Ovary (tissue), 10 donors: ENCODE measurements at places on chromosomes 16 and 17. TPM values are rescaled to one million over a fixed set of nuclear protein-coding genes. Genes with fewer than 3 reads are reported as not detected.
A peak's percentile ranks its signal among the peaks of the same experiment; 100 is the strongest.

The MYH3 gene
- 3.6 TPM for total RNA-seq

The NARF gene
- 39.7 TPM for total RNA-seq

The BRIP1 gene
- total RNA-seq = 1.4 TPM

The KIAA0753 gene
- 24.8 TPM for total RNA-seq

The KRTAP9-4 gene
- total RNA-seq = not detected

The MAP2K6 gene
- 2.3 TPM for total RNA-seq

The TUBB3 gene
- total RNA-seq = 0.73 TPM

- DNase-seq = no peak
- peak overlapping the region; percentile 83 for H3K4me3 ChIP-seq
- no peaks in the 10 kb centered on the region for H3K27me3 ChIP-seq
- no peaks in the 10 kb centered on the region for H3K4me1 ChIP-seq
- no peaks in the 10 kb centered on the region for H3K36me3 ChIP-seq
Measured at GRCh38 chr17:49191409-49191916, 18.9 kb downstream of the GNGT2 start.

- DNase-seq = no peak
- no peaks in the 10 kb centered on the region for H3K27me3 ChIP-seq
Measured at GRCh38 chr16:143456-143855, 5.0 kb upstream of the NPRL3 start.

GRCh38 chr16:87874639-87875427 is 5.5 kb upstream of the SLC7A5 start:
- DNase-seq = no peak
- no peak overlapping the region for H3K4me3 ChIP-seq
- H3K27me3 ChIP-seq = no peaks in the 10 kb centered on the region
- H3K4me1 ChIP-seq = peaks cover 1% of the 10 kb centered on the region
- H3K36me3 ChIP-seq = no peaks in the 10 kb centered on the region

GRCh38 chr16:21647562-21648164 is 4.7 kb downstream of the IGSF6 start:
- H3K4me1 ChIP-seq = peaks cover 10% of the 10 kb centered on the region
- no peak for DNase-seq
- no peaks in the 10 kb centered on the region for H3K36me3 ChIP-seq
- no peak overlapping the region for H3K27ac ChIP-seq
- no peak overlapping the region for H3K4me3 ChIP-seq

DNA sequence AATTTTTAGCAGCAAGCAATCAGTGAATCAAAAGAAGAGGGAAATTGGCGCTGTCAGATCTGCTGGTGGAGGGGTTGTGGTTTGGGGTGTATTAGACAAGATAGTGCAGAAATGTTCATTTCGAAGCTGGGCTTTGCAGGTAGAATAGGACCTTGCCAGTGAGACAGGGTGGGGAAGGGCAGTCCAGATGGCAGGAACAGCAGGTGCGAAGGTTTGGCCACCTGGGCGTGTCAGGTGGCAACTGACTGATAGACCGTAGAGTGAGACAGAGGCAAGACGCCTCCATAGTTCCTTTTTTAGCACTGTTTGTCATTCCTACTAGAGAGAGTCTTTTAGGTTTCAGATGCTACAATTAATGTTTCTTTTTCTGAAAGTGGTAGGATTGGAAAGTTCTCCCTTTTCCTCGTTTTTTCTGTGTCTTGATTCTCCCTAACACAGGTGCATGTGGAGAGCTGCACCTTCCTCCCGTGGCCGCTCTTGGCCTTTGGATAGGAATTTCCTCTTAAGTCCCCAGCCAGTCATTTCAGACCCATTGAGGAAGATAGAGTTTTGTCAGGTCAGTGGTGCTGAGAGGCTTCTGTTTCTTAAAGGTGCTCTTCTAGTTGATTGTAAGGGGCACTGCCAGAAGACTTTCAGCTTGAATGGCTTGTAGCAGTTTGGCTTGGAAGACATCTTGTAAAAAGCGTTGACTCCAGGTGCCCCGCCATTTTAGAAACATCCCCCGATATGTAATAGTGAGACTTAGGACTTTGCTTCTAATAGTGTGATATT is 315.6 kb downstream of the SNX29 start:
- H3K27ac ChIP-seq = no peak overlapping the region
- H3K4me1 ChIP-seq = no peaks in the 10 kb centered on the region
- no peaks in the 10 kb centered on the region for H3K27me3 ChIP-seq
- no peak for DNase-seq
- H3K36me3 ChIP-seq = no peaks in the 10 kb centered on the region
- H3K4me3 ChIP-seq = no peak overlapping the region

DNA sequence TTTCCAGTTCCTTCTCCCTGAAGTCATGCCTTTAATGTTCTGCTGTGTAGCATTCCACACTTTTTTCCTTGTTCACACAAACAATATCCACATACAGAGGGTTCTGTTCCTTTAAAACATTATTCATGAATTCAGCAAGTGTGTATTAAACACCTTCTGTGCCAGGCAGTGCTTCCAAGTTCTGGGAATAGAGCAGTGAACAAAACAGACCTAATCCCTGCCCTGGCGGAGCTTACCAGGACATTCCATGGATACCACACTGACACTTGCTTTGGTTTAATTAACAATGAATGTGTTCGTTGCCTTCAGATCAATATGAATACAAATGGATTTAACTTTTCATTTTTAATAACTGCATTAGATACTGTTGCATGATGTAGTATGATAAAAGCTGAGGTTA is 57.9 kb upstream of the CLEC19A start:
- no peaks in the 10 kb centered on the region for H3K4me1 ChIP-seq
- H3K27ac ChIP-seq = no peak overlapping the region
- no peak for DNase-seq
- no peaks in the 10 kb centered on the region for H3K36me3 ChIP-seq
- no peaks in the 10 kb centered on the region for H3K27me3 ChIP-seq
- H3K4me3 ChIP-seq = no peak overlapping the region

DNA sequence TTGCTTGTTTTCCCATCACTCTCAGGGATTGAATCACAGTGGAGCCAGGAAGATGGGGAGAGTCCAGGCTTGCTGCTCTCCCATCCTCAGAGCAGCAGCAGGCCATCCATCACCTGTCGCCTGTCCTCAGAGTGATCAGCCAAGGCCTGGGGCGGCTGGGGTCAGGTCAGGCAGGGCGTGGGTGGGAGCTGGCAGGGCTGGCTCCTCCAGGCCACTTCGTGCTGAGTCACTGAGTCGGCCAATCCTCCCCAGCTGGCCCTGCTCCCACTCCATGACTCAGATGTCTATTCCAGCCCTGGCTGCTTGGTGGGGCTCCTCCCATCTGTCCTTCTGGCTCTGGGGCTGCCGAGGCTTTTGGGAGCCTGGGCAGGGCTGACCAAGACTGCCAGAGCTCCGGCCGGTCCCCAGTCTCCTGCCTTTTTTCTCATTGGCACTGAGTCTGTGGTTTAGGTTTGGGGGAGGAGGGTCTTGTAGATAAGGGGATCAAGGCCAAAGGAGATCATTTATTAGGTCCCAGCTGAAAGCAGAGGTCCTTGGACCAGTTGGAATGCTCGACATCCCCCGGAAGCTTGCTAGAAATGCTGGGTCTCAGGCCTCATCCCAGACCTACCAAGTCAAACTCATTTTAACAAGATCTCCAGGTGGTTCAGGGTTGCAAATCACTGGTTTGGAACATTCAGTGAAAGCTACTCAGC is 72.7 kb downstream of the ABCC1 start:
- no peak overlapping the region for H3K4me3 ChIP-seq
- H3K36me3 ChIP-seq = no peaks in the 10 kb centered on the region
- peak overlapping the region; percentile 38 for H3K27ac ChIP-seq
- H3K27me3 ChIP-seq = no peaks in the 10 kb centered on the region

DNA sequence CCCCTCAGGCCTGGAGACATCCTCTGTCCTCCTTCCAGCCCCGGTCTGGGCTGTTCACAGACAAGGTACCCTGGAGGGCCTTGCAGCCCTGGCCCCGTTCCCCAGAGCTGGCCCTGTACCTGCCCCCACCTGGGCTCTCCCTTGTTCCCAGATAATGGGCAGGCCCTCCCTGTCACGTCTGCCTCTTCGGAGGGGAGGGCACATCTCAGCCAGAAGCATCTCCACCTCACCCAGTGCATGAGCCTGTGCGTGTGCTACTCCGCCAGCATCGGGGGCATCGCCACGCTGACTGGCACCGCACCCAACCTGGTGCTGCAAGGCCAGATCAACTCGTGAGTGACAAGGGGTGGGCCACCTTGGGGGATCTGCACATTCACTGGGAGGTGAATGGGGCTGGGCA is 14.9 kb upstream of the FOXN1 start:
- H3K27ac ChIP-seq = no peak overlapping the region
- no peaks in the 10 kb centered on the region for H3K27me3 ChIP-seq
- H3K4me3 ChIP-seq = no peak overlapping the region

GRCh38 chr17:63232565-63233310 is 213.4 kb downstream of the CYB561 start:
- no peak for DNase-seq
- H3K27me3 ChIP-seq = no peaks in the 10 kb centered on the region
- H3K4me3 ChIP-seq = no peak overlapping the region
- H3K36me3 ChIP-seq = no peaks in the 10 kb centered on the region

- no peaks in the 10 kb centered on the region for H3K4me1 ChIP-seq
- no peaks in the 10 kb centered on the region for H3K27me3 ChIP-seq
- DNase-seq = no peak
- no peaks in the 10 kb centered on the region for H3K36me3 ChIP-seq
- no peak overlapping the region for H3K27ac ChIP-seq
- no peak overlapping the region for H3K4me3 ChIP-seq
Measured at GRCh38 chr16:65769776-65770438, 596.6 kb upstream of the CDH5 start.

DNA sequence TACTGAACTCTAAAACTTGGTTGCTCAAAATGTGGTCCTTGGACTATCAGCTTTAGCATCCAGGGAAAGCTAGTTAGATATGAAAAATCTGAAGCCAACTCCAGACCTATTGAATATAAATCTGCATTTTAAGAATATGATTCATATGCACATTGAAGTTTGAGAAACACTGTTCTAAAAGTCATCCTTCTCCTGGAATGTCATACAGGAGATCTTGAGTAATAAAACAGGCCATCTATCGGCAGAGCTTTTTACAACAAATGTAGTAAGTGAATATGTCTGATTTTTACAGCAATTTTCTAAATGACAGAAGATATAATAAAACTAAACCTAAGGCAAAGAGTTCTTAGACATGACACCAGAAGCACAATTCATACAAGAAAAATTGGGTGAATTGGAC is 140.4 kb downstream of the PMP22 start:
- H3K36me3 ChIP-seq = no peaks in the 10 kb centered on the region
- H3K27me3 ChIP-seq = no peaks in the 10 kb centered on the region
- no peak overlapping the region for H3K4me3 ChIP-seq
- H3K4me1 ChIP-seq = no peaks in the 10 kb centered on the region
- no peak overlapping the region for H3K27ac ChIP-seq

GRCh38 chr16:64654178-64654577 is 467.7 kb downstream of the CDH11 start:
- H3K27ac ChIP-seq = no peak overlapping the region
- DNase-seq = no peak
- no peaks in the 10 kb centered on the region for H3K27me3 ChIP-seq
- no peaks in the 10 kb centered on the region for H3K36me3 ChIP-seq

DNA sequence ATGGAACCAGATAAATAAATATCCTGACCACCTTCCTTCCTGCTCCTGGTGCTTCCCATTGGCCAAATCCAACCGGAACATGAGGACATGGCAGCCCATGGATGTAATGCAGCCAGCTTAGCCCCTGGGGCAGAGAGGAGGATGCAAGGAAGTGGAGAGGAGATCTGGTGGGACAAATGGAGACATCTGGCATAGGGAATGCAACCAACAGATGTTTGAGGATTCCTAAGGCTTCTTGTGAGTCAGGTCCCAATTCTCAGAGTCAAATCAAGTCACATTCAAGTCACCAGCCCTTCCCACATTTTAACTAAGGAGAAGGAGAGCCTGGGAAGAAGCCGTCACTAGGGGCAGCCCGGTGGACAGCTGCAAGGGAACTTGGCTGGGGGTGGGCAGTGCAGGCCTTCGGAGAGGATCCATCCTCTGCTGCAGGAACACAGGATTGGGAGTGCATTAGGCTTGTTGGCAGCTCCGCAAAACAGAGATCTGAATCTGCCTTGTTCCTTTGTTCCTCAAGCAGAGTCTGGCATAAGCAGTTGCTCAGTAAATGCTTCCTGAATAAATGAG is 62.8 kb upstream of the HS3ST2 start:
- no peaks in the 10 kb centered on the region for H3K36me3 ChIP-seq
- H3K27me3 ChIP-seq = no peaks in the 10 kb centered on the region
- H3K4me3 ChIP-seq = no peak overlapping the region

DNA sequence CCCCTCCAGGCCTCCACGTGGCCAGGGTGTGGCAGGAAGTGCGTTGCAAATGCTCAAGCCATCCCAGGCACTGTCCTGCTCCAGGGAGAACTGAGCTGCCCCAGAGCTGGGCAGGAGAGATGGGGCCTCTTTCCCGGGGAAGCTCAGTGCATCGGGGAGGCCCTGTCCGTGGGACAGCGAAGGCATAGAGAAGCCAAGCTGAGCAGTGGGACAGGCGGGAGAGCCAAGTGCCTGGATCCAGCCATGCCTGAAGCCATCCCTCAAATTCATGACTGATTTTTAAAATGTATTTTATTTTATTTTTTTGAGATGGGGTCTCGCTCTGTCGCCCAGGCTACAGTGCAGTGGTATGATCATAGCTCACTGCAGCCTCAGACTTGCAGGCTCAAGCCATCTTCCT is 25.4 kb upstream of the SSTR5 start:
- H3K36me3 ChIP-seq = no peaks in the 10 kb centered on the region
- no peak overlapping the region for H3K4me3 ChIP-seq
- no peak overlapping the region for H3K27ac ChIP-seq

DNA sequence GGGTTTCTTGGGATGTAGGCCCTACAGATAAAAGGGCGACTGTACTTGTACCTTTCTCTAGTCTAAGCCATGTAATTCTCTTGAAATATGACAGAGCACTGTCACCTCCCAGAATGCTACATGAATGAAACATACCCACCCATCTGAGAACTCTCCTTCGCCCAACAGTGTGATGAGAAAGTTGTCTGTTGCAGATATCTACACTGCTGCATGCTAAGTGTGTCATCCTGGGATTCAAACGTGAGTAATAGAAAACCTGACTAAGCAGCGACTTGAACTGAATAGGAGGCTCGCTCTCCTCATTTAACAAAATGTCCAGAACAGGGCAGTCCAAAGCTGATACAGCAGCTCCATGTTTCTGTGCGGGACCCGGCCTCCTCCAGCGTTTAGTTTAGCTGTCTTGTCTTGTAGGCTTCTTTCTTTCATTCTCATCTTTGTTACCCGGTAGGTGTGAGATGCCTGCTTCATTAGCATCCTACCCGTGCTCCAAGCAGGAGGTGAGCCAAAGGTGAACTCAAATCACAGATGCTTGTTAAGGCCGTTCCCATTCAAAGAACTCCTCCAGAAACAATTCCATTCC is 211.9 kb downstream of the PRKCA start:
- no peak overlapping the region for H3K4me3 ChIP-seq
- H3K27ac ChIP-seq = no peak overlapping the region
- peaks cover 2% of the 10 kb centered on the region for H3K4me1 ChIP-seq
- DNase-seq = no peak

- H3K36me3 ChIP-seq = no peaks in the 10 kb centered on the region
- H3K27me3 ChIP-seq = no peaks in the 10 kb centered on the region
- peaks cover 5% of the 10 kb centered on the region for H3K4me1 ChIP-seq
- H3K27ac ChIP-seq = no peak overlapping the region
Measured at GRCh38 chr17:40192961-40193360, 15.7 kb downstream of the RAPGEFL1 start.

DNA sequence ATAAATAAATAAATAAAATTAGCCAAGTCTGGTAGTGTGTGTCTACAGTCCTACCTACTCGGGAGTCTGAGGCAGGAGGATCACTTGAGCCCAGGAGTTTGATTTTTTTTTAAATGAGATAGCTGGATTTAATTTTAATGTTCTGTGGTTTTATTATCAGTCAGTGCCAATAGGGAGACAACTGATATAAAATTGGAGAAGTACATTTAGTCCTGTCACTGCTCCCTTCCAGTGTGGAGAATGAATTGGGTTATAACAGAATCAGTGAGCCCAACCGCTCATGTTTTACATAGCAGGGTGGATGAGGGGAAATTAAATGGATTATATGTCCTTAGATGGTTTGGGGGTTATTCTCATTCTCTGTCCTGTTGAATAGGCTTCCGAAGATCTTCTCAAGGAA is 6.2 kb downstream of the NME1 start:
- no peak for DNase-seq
- H3K27me3 ChIP-seq = no peaks in the 10 kb centered on the region
- no peak overlapping the region for H3K4me3 ChIP-seq
